ENCODE measurements at places on chromosomes 12 and 14.

DNA sequence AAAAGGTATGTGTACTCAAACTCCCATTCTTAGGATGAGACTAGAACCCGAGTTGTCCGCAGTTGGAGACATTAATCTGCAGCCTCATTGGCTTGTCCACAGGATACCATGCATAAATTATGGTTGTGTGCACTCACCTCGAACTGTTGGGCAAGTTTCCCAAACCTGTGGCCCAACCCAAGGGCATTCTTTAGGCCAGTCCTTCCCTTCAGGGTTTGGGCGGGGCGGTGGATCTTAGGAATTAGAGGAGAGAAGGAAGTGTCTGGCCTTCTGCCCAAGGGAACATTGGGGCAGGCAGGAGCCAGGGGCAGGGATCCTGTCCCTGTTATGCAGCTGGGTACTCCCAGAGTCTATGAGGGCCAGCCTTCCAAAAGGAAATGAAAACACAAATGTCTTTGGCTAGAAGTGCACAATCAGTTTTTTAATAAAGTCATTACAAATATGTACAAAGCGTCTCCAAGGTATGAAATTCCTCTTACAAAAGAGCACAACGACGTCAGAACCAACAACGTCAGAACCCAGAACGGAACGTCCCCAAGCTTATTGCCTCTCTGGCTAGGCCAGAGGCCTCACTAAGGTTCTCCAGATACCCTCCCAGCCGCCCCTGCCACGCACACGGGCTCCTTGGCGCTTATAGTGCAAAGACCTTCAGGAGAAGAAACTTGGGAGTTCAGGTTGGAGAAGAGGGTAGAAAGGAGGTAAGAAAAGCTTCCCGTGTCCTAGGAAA, 25.3 kb downstream of the HRK start:
- no peak for DNase-seq

DNA sequence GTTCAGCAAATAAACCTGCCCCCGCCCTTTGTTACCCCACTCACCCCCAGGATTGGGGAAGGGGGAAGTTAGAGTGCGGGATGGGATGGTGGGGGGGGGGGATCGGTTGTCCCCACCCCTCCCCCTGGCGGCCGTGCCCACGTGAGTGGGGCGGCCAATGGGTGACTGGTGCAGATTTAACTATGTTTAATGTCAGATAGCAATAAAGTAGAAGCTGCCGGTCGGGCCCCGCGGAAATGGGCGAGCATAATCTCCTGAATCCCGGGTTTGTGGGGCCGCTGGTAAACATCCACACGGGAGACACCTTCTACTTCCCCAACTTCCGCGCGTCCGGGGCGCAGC, at the start of gene HOXC12:
TSS of gene HOXC12 (plus strand) at position 210 of the 342 bp plus-strand sequence. CDS start at position 237, 27 bp downstream.
- no peak for DNase-seq

- no peak for DNase-seq
These were observed 30.8 kb upstream of the RESF1 start for GRCh38 chr12:31928246-31929026.

DNA sequence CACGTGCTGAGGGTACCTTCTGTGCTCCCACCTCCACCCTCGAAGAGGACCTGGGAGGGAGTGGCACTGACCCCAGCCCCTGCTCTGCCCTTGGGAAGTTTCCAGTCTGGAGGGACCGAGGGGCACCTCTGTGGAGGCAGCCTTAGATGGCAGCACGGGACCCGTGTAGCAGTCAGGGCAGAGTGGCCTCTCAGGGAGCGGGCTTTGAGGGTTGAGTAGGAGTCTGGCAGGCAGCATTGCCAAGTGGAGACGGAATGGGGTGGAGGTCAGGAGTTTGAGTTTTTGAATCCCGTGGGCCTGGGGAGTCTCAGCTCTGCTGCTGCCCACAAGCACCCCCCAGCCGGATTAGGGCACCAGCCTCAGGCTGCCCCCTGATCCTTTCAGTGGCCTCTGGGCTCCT, 21.6 kb downstream of the KIF26A start:
- DNase-seq, result no peak

DNA sequence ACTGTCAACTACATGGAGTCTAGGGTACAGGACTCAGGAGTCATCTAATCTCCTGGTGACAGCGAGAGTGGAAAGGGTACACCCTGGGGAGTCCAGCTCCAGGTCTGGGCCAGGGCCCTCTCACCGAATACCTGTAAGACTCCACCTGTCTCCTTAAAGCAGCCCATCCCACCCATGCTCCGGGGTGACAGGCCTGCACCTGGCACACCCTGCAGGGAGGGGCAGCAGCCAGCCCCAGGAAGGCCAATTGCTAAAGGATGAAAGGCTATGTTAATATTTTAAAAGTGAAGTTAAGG, 45.5 kb downstream of the STX2 start:
- no peak for DNase-seq

- DNase-seq, result no peak
These were observed 136.3 kb downstream of the ITPR2 start for GRCh38 chr12:26696613-26697092.

- no peak for DNase-seq
These were observed 315 bp downstream of the ABCD2 start for GRCh38 chr12:39619316-39619659.

DNA sequence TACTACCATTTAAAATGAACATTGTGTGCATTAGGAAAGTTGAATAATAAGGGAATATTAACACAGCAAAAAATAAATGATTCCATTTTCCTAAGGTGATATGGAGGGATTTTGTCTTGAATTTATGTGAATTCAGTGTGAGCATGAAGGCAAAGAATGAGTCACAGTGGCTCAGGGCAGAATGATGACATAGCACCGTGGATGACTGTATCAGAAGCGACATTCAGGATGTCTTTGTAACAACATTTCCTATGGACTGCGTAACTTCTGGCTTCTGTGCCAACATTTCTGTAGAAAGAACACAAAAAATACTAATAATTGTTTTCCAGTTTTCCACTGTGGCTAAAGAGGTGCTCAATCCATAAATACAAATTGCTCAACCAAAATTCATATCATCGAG, 54.6 kb downstream of the TTC8 start:
- DNase-seq, result no peak

- no peak for DNase-seq
These were observed 31.9 kb upstream of the CCDC91 start for GRCh38 chr12:28158353-28158752.

DNA sequence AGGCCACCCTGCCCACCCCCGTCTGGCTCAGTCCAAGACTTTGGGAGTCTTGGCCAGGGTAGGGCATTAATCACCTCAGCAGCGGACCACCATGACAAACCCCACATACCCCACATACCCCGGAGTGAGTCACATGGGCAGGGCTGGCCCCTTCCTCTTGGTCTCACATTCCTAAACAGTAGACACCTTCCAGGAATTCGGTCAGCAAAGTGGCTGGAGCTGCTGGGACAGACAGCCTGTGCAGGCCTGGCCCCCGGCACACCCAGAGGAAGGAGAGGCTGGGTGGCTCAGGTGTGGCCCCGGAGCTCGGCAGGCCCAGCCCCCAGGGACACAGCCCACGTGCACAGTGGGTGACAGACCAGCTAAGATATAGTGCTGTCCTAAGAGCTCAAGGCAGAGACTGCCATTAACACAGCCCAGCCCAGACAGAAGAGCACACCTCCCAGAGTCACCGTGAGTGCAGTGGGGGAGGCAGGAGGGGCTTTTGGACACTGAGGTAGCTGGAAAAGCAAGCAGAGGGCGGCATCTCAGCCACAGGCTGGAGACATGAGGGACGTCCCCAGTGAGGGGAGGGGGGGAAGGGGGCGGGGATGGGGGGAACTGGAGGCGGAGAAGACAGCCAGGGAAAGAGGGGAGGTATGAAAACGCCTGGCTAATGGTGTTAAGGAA, 24.0 kb downstream of the CCDC85C start:
- no peak for DNase-seq

DNA sequence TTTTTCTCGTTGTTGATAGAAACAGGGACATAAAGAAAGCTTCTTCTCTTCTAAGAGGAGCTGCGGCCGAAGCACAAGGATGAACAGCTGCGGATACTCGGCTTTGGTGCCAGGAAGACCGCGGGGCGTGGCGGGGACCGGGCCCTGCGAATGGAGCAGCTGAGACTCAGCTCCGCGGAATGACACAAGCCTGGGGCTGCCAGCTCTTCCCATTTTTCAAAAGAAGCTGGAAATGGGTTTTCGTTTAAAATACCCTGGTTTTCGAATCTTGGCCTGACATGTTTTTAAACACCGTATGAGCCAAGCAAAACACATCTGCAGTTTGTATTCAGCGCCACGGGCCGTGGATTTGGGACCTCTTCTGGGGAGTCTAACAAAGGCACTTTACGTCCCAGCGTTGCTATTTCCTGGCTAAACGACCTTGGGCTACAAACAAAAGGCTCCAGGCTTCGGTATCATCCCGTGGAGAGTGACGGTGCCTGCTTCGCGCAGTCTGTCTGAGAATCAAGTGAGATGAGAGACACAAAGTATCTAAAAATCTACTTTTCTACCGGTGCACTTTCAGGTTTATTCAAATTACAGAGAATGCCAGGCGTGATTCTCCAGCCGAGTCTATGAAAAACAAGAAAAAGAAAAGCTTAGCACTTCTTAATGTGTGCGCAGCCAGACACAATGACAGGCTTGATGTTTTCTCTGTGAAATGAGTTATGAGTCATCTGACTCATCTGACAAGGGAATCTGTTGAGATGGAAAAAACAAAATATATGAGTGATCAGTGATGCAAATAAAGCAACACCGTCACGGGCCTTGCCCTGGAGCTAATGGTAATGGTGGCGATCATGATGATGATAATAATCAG, 114.0 kb upstream of the TMEM132D start:
- DNase-seq, result no peak

DNA sequence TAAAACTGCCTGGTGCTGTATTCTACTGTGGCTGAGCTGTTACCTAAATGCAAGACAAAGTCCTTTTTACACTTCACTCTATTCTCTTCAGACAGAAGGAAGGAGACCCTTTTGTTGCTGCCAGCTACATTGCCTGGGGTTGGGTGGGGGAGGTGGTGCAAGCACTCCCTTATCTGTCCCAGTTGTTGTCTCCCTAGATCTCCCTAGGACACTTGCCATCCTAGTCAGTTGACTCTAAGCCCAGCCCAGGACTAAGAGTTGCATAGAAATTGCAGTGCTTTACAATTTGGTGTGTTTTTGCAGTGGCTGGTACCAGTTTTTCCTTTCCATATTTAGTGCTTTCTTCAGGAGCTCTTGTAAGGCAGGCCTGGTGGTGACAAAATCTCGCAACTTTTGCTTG, 35.1 kb downstream of the SCYL2 start:
- no peak for DNase-seq

DNA sequence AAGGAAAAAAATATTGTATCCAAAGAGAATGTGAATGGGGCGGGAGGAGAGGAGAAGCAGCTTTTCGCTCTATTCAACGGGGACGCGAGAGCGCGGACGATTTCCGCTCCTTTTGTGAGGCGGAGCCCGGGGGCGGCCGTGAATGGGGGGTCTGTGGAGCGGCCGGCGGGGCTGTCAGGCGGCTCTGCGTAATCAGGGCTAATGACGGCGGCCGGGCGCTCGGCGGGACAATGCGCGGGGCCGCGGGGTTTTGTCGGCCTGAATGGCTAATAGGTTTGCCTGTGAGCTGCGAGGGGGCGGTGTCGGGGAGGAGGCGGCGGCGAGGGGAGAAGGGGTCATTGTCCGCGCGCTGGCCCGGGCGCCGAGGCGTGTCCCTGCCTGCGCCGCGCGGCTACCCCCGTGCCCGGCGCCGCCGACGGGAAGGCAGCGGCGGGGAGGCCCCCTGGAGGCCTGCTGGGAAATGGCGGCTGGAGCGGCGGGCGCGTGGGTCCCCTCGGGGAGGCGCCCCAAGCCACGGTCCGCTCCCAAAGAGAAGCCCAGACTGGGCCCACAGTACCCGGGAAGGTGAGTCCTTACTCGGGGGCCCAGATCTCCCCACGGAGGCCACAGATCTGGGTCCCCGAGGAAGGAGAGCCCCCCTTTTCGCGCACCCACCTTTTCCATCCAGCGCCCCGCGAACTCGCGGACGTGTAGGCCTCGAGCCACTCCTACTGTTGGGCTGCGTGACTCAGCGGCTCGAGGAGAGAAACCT, 6.0 kb downstream of the SIX6 start:
- no peak for DNase-seq

DNA sequence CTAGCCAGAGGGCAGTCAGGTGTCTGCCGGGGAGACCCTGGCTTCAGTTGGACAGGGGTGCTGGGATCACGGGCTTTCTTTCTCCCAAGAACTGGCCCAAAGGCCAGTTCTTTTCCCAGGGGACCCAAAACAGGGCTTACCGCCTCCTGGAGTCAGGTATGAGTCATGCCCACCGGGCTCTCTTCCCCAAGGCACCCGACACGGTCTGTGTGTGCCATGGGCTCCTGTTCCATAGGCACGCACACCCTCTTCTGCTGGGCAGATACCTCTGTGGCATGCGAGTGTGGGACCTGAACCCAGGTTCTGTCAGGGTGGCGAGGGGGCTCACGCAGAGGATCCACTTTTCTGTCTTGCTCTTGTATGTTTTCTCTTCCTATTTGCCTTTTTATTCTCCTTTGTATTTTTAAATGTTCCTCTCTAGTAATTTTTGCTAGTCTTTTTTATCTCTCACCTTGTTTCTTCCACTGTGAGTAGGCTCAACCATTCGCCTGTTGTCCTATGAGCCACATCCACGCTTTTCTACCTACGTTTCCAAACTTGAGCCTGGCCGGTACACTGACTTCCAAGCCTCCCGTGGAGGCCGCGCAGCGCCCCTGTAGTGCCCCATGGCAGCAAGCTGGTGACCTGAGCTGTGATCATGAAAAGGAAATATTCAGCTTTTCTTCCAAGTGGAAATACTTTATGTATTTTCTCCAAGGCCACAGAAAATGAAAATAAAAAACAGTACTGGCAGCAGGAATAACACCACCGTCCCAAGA, 362.2 kb downstream of the CACNA1C start:
- no peak for DNase-seq

DNA sequence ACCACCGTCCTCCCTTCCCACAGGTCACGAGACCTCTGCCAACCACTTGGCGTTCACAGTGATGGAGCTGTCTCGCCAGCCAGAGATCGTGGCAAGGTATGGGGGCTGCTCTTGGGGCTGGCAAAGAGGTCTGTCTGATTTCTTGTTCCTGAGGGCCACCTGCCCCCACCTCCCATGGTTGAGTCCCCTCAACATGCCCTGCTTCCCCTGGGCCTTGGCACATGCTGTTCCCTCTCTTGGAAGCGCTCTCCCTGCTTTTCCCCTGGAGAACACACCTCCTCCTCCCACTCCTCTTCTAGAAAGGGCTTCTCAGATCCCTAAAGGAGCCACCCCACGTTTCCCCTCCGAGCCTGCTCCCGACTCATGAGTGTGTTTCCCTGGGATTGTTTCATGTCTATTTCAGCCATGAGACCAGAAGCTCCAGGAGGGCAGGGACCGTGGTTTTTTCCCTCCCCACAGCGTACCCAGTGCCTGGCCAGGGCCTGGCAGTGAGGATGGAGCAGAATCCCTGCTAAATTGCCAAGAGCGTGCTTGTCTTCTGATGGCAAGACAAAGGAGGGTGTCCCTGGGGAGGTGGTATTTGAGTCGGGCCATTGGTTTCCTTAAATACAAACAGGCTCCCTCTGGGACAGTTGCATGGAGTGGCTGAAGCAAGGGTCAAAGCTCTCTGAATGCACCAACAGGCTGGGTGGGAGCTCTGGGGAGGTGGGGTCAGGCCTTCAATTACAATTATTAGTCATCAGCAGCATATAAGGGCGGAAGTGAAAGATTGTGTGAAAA, 34.1 kb downstream of the CYP46A1 start:
- no peak for DNase-seq

GRCh38 chr14:77682158-77682553, 25.7 kb downstream of the ALKBH1 start:
- no peak for DNase-seq

GRCh38 chr14:59631237-59631636, 54.6 kb upstream of the CCDC175 start:
- DNase-seq, result no peak
